ENCODE measurements at places on chromosomes 6 and 20.
A peak's percentile ranks its signal among the peaks of the same experiment; 100 is the strongest.

DNA sequence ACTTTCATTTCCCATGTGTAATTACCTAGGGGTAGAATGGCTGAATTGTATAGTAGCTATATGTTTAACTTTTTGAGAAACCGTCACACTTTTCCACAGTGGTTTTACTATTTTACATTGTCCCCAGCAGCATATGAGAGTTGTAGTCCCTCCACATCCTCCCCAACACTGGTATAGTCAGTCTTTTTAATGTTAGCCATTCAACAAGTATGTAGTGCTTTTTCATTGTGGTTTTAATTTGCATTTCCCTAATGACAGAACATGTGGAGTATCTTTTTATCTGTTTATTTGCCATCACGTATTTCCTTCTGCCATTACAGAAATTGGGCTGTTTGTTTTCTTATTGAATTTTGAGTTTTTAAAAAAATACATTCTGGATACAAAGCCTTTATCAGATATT lies 148.4 kb downstream of the CARMIL1 start:
- no peak for DNase-seq

DNA sequence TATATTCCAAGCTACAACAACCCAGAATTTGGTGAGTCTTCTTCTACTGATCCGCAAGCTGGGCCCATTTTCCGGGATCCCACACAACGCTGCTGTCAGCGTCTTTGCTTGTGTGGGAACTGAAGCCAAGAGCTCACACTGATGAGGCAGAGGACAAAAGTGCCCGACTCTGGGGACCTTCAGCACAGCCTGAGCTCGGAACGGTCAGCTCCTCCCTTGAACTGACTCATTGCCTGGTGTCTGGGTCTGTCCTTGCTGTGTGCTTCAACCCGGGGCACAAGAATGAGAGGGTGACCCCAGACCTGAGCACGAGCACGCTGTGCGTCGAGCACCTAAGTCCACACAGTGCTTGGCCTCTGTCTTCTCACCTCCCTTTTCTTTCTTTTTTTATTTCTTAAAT lies 33.5 kb downstream of the DACT2 start:
- no peak for DNase-seq

- DNase-seq, result no peak
Measured at GRCh38 chr20:56411759-56412472, at the start of gene CASS4. CASS4 (plus strand) TSS chr20:56412260; CDS start chr20:56412459, 199 bp downstream.

GRCh38 chr6:52503323-52503747 lies 73.5 kb downstream of the TRAM2 start:
- no peak for DNase-seq

- no peak for DNase-seq
Measured at GRCh38 chr20:4569865-4570264, 151.8 kb upstream of the PRND start.

DNA sequence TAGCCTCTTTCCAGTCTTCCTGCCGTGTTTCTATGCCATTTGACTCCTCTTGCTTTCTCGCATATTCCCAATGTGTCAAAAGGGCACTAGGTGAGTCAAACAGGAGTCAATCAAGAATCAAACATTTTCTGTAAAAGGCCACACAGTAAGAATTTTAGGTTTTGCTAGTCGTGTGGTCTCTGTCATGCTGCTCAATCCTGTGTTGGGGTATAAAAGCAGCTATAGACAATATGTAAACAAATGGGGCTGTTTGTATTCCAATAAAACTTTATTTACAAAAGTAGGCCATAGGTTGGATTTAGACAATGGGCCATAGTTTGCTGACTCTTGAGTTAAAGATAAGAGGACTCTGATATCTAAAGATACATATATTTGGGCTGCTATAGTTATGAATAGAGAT lies 235.4 kb upstream of the BTBD3 start:
- DNase-seq, result no peak

- no peak for DNase-seq
Measured at GRCh38 chr6:96604420-96604819, 41.5 kb downstream of the FHL5 start.

GRCh38 chr6:39416026-39416425 lies 93.5 kb upstream of the KCNK16 start:
- no peak for DNase-seq

DNA sequence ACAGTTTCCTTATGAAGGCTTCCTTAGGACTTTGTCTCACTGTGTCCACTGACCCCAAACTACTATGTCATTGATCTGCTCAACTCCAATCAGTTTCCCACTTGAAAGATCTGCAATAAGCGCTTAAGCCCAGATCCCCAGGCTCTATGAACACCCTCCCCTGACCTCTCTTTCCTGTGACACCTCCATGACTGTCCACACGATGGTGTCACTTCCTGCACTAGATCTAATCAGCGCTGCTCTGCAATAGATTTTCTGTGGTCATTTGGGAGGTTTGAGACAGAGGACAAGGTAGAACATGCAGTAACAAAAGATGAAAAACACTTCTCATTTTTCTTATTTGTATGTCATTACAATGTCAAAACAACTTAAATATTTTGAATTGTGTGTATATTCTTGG lies 304.6 kb upstream of the AGPAT4 start:
- DNase-seq, result no peak

DNA sequence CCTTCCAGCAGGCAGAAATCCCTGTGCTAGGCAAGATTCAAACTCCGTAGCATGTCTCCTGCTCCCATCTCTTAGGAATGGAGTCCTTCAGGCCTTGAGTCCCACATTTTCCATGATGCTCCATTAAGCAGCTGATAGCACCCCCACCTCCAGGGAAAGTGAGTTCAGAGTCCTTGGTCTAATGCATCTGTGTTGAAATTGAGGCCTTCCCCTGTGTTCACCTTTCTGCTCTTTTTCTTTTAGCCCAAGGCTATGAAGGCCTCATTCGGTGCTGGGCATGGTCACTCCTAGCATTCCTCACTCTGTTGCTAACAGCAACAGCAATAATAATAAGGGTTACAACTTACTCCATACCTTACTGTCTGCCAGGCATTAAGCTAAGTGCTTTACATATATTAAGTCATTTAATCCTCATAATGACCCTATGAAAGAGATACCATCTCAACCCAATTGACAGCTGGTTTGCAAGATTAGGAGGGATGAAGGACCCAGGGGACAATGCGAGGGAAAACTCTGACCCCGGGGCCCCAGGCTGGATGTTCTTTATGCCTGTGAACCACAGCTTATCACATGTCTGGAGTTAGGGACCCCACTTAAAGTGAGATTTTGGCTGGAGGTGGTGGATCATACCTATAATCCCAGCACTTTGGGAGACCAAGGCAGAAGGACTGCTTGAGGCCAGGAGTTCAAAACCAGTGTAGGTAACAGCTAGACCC lies 17.5 kb upstream of the PANK2 start:
- DNase-seq, result peak; percentile 31

GRCh38 chr6:137871291-137871690 lies 4.2 kb downstream of the TNFAIP3 start:
- DNase-seq, result no peak

DNA sequence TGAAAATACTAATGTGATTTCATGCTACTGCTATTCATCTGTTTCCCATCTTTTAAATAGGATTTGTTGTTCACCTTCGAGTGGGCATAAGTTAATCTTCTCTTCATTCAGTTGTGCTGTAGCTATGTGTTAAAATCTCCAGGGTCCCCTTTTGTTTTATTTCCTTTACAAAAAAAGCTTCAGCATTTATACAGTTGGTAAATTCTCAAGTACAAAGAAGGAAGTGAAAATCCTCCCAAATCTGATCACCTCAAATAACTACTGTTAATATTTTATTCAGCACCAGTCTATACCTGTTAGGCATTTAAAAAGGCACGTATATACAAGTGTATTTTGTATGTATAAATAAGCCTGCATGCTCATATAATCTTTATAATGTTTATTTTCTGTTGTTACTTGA lies 251.2 kb downstream of the TMEM242 start:
- no peak for DNase-seq

DNA sequence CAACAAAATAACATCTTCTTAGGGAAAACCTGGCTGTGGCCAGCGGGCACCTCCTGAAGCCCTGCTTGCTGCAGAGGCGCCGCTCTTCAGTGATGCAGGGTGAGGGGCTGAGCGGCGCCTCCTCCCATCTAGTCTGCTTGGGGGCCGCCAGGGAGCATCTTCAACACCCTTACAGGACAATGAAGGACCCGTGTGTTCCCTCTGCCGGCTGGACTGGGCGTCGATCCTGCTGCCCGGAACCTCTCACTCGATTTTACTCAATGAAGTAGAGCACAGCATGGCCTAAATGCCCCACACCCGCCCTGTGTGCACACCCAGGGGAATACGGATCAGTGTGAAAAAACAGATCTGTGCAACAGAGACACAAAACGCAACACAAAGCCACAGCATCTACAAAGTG lies 28.5 kb upstream of the MPC1 start:
- DNase-seq, result no peak

DNA sequence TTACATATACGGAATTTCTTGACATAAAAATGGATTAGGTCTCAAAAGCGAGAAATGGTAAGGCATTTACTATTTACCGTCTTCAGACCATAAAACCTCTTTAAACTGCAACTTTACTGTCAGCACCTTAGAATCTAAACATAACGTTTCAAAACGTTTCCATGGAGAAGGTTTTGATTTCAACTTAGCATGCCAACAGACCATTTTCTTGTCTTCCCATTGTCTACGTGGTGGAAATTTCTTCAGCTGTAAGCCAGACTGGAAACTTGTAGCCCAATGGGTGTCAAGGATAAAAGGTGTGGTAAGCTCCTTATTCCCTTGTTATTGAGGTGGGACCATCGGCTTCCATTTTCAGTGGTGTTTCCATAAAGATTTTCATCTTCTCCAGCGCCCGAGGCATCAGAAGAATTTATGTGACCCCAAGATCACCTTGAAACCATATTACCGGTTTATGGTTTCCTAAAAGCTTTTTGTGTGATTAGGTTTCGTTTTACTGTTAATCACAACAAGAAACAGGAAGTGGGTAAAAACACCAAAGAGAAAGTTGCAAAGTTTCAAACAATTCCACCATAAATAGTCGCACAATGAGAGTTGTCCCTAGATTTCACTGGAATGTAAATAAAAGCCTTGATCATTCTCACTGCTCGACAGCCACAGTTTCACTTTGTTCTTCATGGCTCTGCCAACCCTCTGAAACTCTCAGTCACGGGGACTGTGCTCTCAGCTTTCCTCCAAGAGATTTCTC lies 63.0 kb upstream of the CD2AP start:
- no peak for DNase-seq

DNA sequence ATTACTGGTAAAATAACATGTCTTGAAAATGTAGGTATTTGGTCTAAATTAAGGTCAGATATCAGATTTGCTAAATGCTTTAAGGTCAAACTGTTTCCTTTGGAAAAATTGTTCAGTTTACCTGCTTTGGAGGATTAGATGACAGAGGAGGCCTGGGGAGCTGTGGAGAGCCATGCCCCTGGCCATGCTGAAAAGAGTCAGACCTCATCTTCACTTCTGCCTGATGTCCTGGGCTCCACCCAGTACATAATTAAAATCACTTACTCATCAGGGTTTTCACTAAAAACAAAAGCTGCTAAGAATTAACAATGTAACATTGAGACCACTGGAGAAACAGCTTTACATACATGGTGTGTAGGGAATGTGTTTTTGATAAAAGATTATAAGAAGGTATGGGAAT lies 60.8 kb upstream of the UNC93A start:
- no peak for DNase-seq
